ENCODE measurements at places on chromosomes 2 and 18.

- DNase-seq, result no peak
These were observed 672 bp downstream of the ATP6V1B1 start for GRCh38 chr2:70936165-70936978.

DNA sequence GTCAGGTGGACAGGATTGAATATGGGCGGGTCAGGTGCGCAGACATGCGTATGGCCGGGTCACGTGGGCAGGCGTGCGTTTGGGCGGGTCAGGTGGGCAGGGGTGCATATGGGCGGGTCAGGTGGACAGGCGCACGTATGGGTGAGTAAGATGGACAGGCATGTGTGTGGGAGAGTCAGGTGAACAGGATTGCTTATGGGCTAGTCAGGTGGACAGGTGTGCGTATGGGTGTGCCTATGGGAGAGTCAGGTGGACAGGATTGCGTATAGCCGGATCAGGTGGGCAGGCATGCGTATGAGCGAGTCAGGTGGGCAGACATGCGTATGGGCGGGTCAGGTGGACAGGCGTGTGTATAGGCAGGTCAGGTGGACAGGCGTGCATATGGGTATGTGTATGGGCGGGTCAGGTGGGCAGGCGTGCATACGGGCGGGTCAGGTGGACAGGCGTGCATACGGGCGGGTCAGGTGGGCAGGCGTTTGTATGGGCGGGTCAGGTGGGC, 30.3 kb upstream of the KLF11 start:
- DNase-seq, result no peak

GRCh38 chr2:195124391-195125079, 532.5 kb upstream of the SLC39A10 start:
- DNase-seq, result no peak

- DNase-seq, result no peak
These were observed 389.6 kb upstream of the CDH19 start for GRCh38 chr18:66993492-66993891.

DNA sequence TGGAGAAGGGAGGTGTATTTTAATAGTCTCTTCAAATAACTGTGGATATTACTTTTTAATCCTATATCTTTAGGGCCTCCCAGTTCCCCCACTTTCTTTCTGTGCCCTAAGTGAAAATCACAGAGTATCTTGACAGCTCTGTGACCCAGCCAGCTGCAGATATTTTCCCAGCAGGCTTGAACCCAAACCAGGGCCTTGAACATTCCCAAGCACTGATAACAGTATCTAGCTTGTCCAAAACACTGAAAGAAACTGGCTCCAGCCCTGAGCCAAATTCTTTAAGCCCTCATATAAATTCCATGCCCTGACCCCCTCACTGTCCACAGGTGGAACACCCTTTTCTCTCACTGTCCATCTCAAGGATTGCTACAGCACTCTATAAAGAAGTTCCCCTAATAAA, 388.1 kb upstream of the CHAC2 start:
- DNase-seq, result no peak

DNA sequence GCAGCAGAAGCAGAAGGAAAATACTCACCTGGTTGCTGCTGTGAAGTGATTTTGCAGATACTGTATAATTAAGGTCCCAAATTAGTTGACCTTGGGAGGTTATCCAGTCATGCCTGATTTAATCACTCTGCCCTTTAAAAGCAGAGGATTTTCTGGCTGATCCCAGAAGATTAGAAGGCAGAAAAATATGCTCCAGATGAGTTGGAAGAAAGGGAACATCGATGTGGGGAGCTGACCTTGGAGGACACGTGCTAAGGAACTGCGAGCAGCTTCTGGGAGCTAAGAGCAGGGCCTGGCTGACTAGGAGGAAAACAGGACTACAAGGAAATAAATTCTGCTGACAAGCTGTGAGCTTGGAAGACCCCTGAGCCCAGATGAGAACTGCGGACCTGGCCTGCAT, 13.3 kb upstream of the DYM start:
- DNase-seq, result no peak

DNA sequence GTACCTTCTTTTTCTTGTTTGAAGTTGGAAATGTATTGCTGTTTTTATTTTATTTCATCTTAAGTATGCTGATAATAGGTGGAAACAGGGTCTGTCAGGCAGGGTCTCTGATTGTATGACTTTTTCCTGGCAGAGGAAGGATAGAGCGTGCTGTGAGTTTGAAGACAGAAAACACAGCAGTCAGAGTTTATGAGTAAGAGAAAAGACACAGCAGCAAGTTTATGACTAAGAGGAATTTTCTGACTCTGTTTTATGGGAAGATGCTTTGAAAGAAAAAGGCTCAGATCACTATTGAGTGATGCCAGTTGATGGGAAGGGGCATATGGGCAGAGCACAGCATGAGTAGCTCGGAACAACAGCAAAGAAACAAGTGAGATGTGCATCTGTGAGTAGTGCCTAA, 379.1 kb downstream of the MEIS1 start:
- DNase-seq, result no peak

DNA sequence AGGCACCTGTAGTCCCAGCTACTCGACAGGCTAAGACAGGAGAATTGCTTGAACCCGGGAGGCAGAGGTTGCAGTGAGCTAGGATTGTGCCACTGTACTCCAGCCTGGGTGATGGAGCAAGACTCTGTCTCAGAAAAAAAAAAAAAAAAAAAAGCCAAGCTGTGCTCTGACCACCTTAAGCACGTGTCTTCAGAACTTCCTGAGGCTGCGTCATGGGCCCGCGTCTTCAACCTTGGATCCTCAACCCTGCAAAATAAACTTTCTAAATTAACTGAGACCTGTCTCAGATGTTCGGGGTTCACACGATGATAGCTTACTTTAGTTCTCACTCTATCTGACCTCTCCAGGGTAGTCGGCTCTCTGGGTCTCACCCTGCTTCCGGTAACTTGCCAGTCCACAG, 65.8 kb upstream of the CABLES1 start:
- no peak for DNase-seq

- no peak for DNase-seq
These were observed 118.0 kb upstream of the HS6ST1 start for GRCh38 chr2:128436479-128437203.

- no peak for DNase-seq
These were observed 1611.1 kb upstream of the ZEB2 start for GRCh38 chr2:146131048-146131447.

DNA sequence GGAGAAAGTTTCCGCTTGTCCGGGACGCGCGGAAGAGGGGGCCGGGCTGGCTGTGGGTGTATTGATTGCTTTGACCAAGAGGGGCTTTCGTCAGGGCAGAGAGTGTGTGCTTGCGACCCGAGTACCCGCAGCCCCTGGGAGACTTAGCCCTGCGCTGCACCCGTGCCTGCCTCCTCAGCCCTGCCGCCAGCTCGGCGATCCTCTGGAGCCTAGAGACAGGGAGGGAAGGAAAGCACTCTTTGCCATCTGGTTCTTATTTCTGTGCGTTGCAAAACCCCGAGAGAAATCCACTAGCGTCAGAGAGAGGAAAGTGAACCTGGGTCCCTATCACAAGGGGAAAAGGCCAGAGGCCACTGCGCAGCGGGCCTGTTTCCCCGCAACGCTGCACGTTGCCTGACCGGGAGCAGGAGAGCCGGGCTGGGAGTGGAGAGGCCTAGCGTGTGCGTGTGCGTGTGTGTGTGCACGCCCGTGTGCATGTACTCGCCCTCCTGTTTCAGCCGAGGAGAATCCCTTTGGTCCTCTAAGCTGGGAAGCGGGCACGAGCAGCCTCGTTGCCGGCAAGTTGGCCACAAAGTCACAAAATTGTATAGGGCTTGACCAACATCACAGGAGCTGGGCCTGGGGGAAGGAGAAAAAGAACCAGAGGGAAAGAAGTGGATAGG, 1.7 kb downstream of the SIX3 start:
- DNase-seq, result no peak

DNA sequence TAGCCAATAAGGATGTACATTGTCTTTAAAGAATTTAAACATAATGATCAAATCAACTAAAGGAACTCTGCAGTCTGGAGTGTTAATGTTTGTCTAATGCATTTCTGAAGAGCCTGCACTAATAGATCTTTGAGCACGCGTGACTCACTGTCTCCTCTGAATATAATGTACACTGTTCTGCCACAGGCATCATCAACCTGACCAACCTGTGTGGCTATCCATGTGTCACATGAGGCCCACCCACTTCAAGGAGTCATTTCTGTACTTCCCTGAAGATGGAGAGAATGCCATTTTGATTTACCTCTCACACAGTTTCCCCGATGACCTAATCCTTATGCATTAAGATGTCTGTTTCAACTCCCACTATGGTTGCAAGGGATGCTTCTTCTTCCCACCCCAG, 434.0 kb upstream of the SPHKAP start:
- no peak for DNase-seq

GRCh38 chr18:8507915-8508705, 101.1 kb upstream of the RAB12 start:
- DNase-seq, result no peak

DNA sequence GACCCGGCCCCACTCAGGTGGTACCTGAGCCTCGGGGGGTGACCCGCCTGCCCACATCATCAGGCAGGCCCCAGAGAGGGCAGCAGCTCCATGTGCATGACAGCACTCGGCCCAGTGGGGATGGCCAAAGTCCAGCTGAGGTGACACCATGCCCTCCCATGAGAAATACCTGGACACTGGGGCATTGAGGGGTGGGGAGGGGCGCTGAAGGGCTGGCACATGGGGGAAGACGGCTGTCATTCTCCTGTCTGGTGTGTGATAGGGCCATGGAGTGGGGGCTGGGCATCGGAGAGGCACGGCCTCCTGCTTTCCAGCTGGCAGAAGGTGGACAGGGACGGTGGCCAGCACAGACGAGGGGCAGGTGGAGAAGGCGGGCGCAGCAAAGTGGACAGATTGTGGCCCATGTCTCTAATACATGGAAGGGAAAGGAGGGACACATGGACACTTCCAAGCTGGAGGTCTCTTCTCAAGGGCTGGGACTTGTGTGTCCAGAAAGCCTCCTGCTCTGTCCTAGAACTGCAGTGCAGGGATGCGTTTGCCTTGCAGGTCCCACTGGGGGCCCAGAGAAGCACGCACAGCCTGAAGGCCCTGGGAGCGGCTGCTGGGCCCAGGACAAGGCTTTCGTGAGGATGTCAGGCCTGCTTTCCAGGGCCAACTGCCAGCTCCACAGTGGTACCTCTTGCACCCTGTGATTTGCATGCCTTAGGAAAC, 302.2 kb downstream of the NDUFA10 start:
- no peak for DNase-seq

- DNase-seq, result no peak
These were observed 256.2 kb upstream of the PARD3B start for GRCh38 chr2:204289066-204289465.

- no peak for DNase-seq
These were observed 7.7 kb upstream of the TTC39C start for GRCh38 chr18:24006712-24007313.

- DNase-seq, result no peak
These were observed 52.7 kb downstream of the SMAD4 start for GRCh38 chr18:51082571-51083267.

DNA sequence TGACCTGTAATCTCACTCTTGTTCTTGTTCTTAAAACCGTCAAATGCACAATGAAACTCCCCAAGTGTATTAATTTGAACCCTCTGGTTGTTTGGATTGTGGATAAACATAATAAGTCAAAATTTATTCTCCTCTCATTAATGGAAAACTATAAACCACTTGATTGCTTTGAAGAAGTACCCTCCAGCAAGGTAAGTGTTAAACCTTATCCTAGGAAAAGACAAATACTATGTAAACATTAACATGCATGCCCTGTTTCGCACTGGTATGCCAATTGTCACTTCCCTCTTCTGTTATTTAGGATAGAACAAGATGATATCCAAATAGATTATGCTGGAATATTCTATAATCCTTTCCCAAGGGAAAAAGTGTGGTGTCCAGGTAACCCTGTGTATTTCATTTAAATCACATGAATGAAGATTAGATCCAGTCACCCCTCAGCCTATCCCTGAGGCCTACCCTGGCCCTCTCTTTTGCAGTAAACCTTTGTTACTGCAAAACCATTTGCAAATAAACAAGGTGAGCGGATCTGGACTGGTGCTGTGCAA, 1.3 kb downstream of the ADI1 start:
- no peak for DNase-seq
